Chondrocyte (in vitro differentiated cells): ENCODE measurements at places on chromosomes 2 and 18. TPM values are rescaled to one million over a fixed set of nuclear protein-coding genes. Genes with fewer than 3 reads are reported as not detected.

The NCKAP1 gene
- total RNA-seq, result 164 to 189 TPM (median 186 TPM) in 3 replicates

The LRRC30 gene
- total RNA-seq, result not detected in 3 replicates

The VIT gene
- 0.15 to 2.6 TPM in 2 of 3 replicates, not detected in the other for total RNA-seq

The ERLEC1 gene
- 71.4 to 93.4 TPM (median 71.6 TPM) in 3 replicates for total RNA-seq

The PXDN gene
- 499 to 576 TPM (median 571 TPM) in 3 replicates for total RNA-seq

The ANKRD30BL gene
- not detected in 3 replicates for total RNA-seq

The SERPINB12 gene
- not detected in 3 replicates for total RNA-seq

The KCNS3 gene
- 0.37 to 0.41 TPM in 2 of 3 replicates, not detected in the other for total RNA-seq

The CFAP221 gene
- 0.45 to 0.65 TPM (median 0.46 TPM) in 3 replicates for total RNA-seq

The TMEM17 gene
- 2.6 to 3.8 TPM (median 3.8 TPM) in 3 replicates for total RNA-seq

The FAM136A gene
- 26.9 to 42.0 TPM (median 29.9 TPM) in 3 replicates for total RNA-seq

The EDAR gene
- total RNA-seq, result not detected in 3 replicates

The SLC1A4 gene
- total RNA-seq, result 40.1 to 139 TPM (median 136 TPM) in 3 replicates

The CHST9 gene
- total RNA-seq, result 0.56 to 1.1 TPM (median 0.82 TPM) in 3 replicates

The HYCC2 gene
- 12.0 to 18.0 TPM (median 13.4 TPM) in 3 replicates for total RNA-seq

The TRPM8 gene
- 0.15 TPM in 1 of 3 replicates, not detected in the others for total RNA-seq

The CPSF3 gene
- total RNA-seq, result 23.3 to 31.3 TPM (median 24.9 TPM) in 3 replicates

The LBX2 gene
- total RNA-seq, result 0.90 to 2.3 TPM (median 1.3 TPM) in 3 replicates

The TTC39C gene
- total RNA-seq, result 6.6 to 11.2 TPM (median 10.4 TPM) in 3 replicates

DNA sequence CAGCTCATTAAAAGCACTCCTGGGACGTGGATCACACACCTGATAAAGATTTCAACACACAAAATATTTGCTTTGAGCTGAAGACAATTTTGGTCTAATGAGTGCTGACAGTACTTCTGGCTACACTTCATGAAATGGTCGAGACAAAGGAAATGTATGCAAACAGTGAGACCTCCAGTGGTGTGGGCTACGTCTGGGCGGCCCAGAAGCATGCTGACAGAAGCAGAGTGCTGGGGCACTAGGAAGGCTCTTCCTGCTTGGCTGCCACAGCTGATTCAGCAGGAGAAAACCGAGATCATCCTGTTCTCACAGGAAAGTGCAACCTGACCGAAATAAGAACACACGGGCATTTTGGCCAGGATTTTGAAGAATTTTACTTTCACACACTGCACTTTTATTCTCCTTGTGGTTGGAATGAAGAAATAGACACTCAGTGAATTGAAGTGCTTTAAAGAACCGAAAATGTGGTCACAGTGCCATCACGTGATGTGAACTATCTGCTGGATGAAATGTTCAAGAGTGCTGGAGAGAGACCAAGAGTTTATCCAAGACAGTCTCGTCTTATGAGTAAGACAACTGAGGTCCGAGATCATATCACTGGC lies 149.5 kb downstream of the CCBE1 start:
- DNase-seq, result no peak

- no peak for DNase-seq
Observed at GRCh38 chr18:61963705-61964104, 70.9 kb upstream of the RNF152 start.

GRCh38 chr2:12928197-12928774 lies 211.6 kb downstream of the TRIB2 start:
- no peak for DNase-seq

GRCh38 chr2:215615803-215616174 lies 179.9 kb upstream of the FN1 start:
- DNase-seq, result no peak

- DNase-seq, result peak; percentile 84
Observed at GRCh38 chr2:207166349-207167098, 776 bp upstream of the KLF7 start.

DNA sequence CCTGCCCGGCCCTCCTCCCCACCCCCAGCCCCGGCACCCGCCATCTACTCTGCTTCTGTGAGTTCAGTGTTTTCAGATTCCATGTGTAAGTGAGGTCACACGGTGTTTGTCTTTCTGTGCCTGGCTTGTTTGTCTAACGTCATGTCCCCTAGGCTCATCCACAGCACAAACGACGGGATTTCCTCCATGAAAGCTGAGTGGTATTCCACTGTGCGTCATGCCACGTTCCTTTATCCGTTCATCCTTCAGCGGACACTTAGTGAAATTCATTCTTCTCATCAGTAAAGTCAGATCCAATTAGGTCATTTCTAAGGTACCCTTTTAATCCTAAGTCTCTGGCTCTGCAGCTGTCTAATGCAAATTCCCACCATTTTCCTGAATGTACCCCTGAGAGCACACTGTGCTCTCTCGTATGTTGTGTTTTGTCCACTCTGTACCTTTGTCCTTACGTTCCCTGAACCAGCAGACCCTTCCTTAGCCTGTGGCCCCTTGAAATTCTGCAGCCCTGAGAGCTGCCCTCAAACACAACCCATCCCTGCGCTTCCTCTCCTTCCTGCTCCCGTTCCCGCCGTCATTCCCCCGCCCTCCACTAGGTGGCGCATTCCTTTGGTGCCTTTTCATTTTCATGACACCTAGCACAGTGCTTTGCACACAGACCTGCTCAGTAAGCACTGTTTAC lies 44.1 kb downstream of the TRAPPC12 start:
- DNase-seq, result no peak

GRCh38 chr2:37827911-37828511 lies 97.1 kb upstream of the RMDN2 start:
- no peak for DNase-seq

- no peak for DNase-seq
Observed at GRCh38 chr2:24915796-24916195, 4.2 kb downstream of the ADCY3 start.

- no peak for DNase-seq
Observed at GRCh38 chr2:205024822-205025518, 479.7 kb downstream of the PARD3B start.

DNA sequence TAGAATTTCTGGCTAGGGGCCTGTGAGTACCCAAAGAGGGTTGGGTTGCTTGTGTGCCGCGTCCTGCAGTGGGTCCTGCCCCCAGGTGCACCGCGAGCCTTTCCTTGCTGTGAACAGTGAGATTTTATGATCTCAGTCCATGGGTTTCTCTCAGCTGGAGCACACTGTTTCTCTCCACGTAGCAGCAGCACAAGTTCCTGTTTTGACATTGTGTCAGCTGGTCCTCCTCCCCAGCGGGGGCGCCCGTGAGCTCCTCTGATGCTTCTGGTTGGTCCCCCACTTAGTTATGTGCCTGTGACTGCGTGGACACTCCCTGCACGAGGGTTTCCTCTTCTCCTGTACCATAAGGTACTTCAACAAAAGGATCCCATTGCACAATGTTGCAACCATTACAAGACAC lies 29.8 kb downstream of the TSHZ1 start:
- no peak for DNase-seq

GRCh38 chr18:48138210-48138609 lies 207.8 kb upstream of the SMAD2 start:
- no peak for DNase-seq

- DNase-seq, result no peak
Observed at GRCh38 chr2:14015113-14015630, 617.3 kb upstream of the LRATD1 start.

GRCh38 chr2:161100211-161100895 lies 59.9 kb upstream of the TANK start:
- DNase-seq, result no peak

- no peak for DNase-seq
Observed at GRCh38 chr18:76234676-76235060, 260.4 kb downstream of the ZNF516 start.

DNA sequence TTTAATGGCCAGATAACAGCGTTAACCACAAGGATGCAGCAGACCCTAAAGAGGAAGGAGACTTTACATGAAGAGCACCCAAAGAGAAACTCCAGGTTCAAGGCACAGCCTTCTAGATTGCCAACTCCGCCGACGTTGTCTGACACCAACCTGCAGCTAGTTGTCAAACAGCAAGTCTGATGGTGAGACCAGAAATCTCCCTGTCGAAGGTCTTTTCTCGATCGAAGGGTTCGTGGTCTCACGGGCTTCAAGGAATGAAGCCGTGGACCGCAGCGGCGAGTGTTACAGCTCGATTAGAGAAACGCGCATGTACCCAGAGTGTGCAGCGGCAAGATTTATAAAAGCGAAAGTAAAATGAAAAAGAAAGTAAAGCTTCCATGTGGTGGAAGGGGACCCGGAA lies 656.3 kb downstream of the XIRP2 start:
- DNase-seq, result no peak

DNA sequence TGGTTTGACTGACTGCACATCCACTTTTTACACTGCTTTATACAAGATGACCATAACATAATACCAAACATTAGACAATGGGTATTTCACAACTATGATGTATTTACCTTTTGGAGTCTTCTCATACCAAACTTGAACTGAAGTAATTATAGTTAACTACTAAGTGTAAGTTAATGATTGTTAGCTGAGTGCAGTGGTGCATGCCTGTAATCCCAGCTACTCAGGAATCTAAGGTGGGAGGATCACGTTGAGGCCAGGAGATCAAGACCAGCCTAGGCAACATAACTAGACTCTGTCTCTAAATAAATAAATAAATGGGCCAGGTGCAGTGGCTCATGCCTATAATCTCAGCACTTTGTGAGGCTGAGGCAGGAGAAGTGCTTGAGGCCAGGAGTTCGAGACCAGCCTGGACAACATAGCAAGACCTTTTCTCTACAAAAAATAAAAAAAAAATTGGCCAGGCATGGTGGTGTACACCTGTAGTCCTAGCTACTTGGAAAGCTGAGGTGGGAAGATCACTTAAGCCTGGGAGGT lies 44.9 kb upstream of the ORC2 start:
- DNase-seq, result no peak

DNA sequence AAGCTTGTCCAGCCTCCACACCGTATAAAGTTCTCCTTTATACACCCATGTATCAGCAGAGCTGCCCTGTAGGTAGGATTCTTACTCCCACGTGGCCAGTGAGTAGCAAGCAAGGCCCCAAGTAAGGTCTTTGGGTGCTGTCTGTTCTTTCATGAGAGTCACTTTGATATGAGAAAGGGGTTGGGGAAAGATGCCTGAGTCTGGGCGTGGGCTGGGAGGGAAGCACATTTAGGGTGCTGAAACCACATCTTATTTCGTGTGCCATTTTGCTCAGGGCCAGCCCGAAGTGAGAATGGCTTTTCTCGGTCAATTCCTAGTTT lies 436 bp upstream of the ITPRIPL1 start:
- DNase-seq, result no peak

- DNase-seq, result no peak
Observed at GRCh38 chr2:181984814-181985631, 630 bp upstream of the PPP1R1C start.

- no peak for DNase-seq
Observed at GRCh38 chr2:166181813-166182154, 54.0 kb upstream of the SCN1A start.

DNA sequence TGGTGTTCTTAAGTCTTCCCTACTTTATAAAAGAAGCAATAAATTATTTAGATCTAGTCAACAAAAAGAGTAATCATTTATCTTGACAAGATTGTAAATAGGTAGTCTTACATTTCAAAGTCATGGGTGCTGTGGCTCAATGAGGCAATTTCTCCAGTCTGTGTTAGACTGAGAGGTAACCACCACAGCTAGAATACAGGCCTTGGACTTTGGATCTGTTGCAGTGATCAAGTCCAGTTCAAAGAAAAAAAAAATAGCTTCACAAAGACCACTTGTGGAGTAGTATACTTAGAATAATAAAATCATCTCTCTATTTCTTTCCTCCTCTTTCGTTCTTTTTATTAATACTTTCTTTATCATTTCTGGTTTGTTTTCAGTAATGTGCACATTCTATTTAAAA lies 93.1 kb upstream of the FSIP2 start:
- no peak for DNase-seq
